G401 (cell line): ENCODE measurements at places on chromosomes 3 and 15. TPM values are rescaled to one million over a fixed set of nuclear protein-coding genes. Genes with fewer than 3 reads are reported as not detected.

- DNase-seq, result no peak
Measured at GRCh38 chr15:69127306-69127705, 33.1 kb upstream of the GLCE start.

- DNase-seq, result no peak
Measured at GRCh38 chr15:38225381-38225780, 27.3 kb upstream of the SPRED1 start.

DNA sequence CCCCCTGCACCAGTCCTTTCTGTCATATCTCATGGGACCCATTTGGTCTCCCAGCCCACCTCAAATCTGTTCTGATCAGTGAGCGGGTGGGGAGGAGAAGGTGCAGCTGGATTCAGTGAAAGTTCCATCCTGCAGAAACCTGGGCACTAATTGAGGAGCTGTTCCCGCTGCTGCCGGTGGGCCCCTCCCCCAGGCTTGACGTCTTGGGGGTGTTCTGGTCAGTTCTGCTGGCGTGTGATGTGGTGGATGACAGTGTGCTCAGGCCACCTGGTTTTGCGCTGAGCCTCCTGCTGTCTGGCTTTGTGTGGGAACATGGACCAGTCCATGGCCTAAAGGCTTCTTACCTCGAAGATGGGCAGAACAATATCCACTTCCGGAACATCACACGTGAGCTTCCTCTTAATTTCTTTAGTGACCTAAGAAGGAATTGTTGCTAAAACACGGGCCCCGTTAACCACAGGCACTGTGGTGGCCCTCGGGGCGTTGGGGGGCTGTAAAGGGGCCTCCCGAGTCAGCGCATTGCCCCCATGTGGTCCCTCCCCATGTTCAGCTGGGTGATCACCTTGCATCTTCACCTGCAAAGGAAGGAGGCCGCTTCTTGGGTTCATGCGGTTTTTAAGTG lies 59.7 kb downstream of the RGMA start:
- peak; percentile 29 for DNase-seq

DNA sequence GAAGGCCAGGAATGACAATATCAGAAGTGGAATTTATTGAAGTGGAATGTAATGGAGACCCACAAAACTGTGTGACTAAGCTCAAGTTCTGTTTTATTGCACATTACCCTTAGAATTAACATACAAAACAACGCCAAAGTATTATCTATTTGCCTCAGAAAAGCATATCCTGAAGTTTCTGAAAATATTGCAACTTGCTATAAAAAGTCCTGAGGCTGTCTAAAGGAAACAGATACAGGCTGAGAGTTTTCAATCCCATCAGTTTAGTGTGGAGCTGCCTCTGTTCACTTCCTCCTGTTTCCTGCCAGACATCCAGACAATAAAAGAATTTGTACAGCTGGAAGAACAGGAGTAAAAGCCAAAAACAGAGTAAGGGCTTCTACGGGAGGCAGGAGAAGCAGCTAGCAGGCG lies 108.8 kb downstream of the FBN1 start:
- DNase-seq, result no peak

DNA sequence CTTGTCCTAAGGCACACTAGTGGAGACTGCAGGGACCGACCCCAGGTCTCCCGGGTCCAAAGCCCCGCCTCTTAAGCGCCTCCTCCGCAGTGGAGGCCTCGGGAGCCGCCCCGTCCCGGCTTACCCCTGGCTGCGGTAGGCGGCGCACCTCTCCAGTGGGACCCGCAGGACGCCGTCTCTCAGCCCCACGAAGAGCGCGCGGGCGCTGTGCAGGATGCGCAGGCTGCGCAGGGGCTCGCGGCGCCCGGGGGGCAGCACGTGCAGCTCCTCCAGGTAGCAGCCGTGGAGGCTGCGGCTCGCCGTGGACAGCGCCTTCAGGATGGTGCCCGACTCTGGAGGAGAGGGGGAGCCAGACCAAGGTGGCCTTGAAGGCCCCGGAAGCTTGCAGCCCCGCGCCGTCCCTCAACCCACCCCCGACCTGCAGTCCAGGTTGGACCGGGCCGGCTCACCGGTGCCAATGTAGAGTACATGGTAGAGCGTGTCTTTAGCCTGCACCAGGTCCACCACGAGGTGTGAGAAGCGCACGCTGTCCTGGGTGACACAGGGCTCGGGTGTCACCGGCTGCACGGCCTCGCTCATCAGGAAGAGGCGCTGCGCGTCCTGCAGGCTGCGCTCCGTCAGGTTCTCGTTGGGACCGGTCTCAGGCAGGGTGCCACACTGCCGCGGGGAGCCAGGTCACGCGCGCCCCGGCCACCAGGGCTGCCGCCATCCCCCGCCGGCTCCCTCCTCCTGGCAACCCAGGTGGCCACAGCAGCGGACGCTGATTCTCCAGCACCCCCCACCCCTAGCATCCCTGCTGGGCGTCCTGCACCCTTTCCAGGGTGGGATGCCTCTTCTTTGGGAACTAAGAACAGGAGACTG lies 105.5 kb downstream of the SEMA5B start:
- no peak for DNase-seq

DNA sequence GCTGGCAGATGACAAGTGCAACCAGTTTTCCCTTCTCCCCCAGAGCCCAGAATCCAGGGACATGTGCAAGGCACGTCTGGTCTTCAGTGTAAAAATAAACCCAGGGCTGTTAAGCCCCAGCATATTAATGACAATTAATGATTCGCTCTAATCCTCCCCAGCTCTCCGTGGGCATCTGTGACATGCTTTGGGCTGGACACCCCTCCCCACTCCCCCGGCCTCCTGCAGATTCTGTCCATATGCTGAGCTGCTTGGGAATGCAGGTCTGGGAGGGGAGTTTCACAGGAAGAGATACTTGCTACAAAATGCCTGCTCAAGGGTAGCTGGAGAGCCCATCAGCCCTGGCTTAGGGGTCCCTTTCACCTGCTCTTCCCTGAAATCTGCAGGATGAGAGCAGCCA lies 43.0 kb upstream of the NTRK3 start:
- peak; percentile 91 for DNase-seq

- no peak for DNase-seq
Measured at GRCh38 chr3:137554242-137554641, 209.9 kb upstream of the SOX14 start.

DNA sequence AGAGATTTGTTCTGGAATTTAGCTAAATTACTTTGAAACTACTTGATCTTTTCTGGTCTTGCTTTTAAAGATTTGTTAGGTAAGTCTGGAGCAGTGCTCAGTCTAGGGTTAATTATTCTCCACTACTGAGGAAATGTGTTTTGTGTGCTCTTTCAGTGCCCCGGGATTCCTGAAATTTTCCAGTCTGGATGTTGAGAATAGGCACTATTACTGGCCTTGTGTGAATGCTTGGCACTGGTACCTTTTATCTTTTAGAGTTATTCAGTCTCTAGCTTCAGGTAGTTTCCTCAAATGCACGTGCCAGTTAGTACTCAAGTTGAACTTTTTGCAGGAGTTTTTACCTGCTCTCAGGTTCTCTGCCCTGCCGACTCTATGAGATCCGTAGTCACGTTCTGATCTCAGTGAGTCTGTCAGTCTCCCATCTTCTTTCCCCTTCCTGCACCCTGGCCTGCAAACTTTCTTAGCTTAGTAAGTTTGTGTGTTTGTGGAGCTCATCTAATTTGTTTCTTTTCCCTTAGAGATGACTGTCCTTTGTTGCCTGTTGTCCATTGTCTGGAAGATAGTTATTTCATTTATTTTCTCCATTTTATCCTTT lies 39.5 kb downstream of the TCF12 start:
- no peak for DNase-seq

GRCh38 chr3:46664971-46665762 lies 28.3 kb downstream of the ALS2CL start:
- no peak for DNase-seq

Gene SLC12A8
- not detected in 2 replicates for total RNA-seq

Gene COX17
- 4.2 and 5.0 TPM in 2 replicates for total RNA-seq

Gene ESYT3
- total RNA-seq, result not detected in 2 replicates

Gene PLAAT1
- total RNA-seq, result not detected in 2 replicates

Gene GUCA1C
- not detected in 2 replicates for total RNA-seq

Gene IGDCC3
- 7.9 and 20.1 TPM in 2 replicates for total RNA-seq

Gene CHRFAM7A
- total RNA-seq, result 0.74 TPM in 1 of 2 replicates, not detected in the other
